ENCODE measurements at places on chromosomes 12 and 14. TPM values are rescaled to one million over a fixed set of nuclear protein-coding genes. Genes with fewer than 3 reads are reported as not detected.

The REM2 gene
- total RNA-seq, result not detected

The IQSEC3 gene
- 0.09 TPM for total RNA-seq

The FRS2 gene
- total RNA-seq, result 29.3 TPM

The SHMT2 gene
- total RNA-seq, result 252 TPM

The WNT5B gene
- total RNA-seq, result 20.4 TPM

The CIROP gene
- total RNA-seq, result not detected

The OTX2 gene
- not detected for total RNA-seq

The PLEKHG3 gene
- 23.4 TPM for total RNA-seq

The DBX2 gene
- total RNA-seq, result not detected

The DLGAP5 gene
- 1.1 TPM for total RNA-seq

The CLEC1A gene
- 0.09 TPM for total RNA-seq

The NAV3 gene
- total RNA-seq, result 38.4 TPM

The PNP gene
- 16.3 TPM for total RNA-seq

The WIF1 gene
- not detected for total RNA-seq

The CD163L1 gene
- total RNA-seq, result not detected

The KCNH3 gene
- not detected for total RNA-seq

The ATXN7L3B gene
- 20.6 TPM for total RNA-seq

The TTC8 gene
- 12.6 TPM for total RNA-seq

The LMBR1L gene
- 42.3 TPM for total RNA-seq

The NANOG gene
- total RNA-seq, result not detected

The NFE2 gene
- not detected for total RNA-seq

The FSCB gene
- not detected for total RNA-seq

The PTPRB gene
- 0.60 TPM for total RNA-seq

The MYH6 gene
- total RNA-seq, result not detected

Data from pericardium fibroblast (primary cell).